ENCODE measurements at places on chromosomes 5 and 9.
A peak's percentile ranks its signal among the peaks of the same experiment; 100 is the strongest.

DNA sequence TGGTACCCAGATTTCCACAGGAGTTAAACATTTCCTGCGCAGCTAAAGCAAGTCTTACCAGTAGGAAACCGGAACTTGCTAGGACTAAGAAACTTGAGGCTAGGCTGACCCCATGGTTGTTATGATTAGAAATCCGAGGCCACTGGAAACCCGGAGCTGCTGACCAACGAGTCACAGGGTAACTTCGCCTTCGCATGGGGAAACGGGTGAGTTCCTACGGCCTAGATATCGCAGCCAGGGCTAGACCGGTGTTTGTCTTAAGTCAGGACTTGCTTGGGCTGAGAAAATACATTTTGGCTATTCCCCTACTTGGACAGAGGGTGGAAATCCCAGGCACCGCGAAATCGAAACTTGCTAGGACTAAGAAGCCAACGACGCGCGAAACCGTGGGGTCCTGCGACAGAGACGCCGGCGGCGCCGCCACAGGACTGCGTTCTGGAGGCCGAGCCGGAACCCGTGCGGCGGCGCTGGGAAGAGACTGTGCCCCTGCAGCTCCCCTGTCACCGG lies 1.6 kb upstream of the ANXA2R start:
- DNase-seq: no peak

DNA sequence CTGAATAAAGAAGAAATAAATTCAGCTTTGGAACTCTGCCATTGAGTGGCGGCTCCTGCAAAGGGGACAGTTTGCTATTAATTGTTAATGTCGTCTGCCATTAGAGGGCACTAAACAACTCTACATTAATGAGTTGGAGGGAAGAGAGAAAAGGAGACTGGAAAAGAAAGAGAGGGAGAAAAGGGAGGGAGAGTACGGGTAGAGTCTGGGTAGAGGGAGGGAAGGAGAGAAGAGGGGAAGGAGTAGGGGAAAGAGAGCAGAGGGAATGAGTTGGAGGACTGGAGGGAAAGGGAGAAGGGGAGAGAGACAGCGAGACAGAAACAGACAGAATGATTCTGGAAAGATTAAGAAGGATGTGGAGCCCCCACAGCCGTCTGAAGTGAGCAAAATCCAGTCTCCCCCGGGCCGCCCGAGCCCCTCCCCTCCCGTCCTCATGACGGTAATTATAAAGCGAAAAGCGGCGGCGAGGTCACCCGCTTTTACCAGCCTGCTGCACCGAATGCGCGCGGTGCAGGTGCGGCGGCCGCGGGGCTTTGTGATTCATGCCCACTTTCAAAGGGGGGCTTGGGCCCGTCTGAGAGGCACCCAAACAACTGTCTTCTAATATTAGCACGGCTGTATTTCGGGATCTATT lies 1.9 kb upstream of the FST start:
- peak; percentile 22 for DNase-seq

- DNase-seq: no peak
Measured at GRCh38 chr5:179300581-179301180, 44.6 kb downstream of the ADAMTS2 start.

DNA sequence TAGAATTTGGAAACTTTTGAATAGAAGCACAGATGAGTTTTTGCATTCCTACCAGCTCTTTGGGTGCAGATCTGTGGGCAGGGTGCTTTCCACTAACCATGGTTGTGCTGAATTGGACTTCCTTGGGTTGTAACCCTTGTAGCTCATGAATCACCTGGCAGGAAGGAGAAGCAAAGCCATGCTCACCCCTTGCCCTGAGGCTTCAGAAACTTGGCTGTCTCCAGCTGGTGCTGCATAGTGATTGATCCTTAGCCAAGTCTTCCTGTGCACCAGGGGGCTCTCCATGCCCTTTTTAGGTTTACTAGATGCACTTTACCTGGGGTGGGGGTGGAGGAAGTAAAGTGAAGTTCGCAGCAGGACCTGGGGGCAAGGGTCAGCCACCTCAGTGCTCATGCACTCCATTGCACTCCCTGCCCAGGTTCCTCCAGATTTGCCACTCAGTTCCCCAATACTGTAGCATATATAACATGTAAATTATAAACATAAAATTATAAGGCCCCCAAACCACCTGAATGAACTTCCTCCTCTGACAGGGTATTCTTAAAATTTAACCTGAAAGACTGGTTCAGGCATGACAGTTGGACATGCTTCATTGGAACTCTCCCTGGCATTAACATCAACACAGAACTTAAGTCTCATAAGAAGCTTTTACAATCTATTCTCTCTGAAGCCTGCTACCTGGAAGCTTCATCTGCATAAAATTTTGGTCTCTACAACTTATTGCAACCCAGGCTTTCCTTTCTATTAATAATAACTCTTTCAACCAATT lies 25.8 kb upstream of the IFNA14 start:
- DNase-seq: peak; percentile 96

DNA sequence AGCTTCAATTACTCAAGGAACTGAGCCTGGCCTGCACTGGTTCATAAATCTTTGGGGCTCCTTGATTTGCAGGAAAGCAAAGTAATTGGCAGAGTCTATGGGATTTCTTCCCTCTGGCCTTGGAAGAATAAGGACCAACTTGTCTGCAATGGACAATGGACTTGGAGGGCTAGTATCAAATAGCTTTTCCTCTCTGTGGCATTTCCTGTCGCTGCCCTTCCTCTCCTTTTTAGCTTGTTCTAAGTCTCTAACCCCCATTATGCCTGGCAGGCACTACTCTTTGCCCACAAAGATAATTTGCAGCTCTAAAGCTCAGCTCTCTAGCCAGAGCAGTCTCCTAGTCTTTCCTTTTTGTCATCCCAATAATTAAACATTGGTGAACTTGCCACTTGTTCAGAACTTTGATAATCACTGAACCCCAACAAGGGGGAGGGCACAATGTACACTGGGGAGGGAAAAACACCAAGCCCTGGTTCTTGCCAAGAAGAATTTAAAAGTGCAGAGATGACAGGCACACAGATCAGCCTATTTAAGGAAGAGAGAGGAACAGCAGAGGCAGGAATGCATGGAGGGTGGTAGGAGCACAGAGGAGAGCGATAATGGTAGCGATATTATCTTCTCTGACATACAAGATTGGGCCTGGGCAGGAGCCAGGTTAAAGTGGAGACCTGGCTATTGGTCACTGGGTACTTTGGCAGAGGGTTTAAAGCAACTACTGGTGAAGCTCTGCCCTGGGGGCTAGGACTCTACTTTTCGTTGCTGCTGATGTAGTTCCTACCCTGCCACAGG lies 38.5 kb downstream of the FAM219A start:
- DNase-seq: no peak

GRCh38 chr9:94449486-94449885 lies 105.4 kb upstream of the PCAT7 start:
- no peak for DNase-seq

DNA sequence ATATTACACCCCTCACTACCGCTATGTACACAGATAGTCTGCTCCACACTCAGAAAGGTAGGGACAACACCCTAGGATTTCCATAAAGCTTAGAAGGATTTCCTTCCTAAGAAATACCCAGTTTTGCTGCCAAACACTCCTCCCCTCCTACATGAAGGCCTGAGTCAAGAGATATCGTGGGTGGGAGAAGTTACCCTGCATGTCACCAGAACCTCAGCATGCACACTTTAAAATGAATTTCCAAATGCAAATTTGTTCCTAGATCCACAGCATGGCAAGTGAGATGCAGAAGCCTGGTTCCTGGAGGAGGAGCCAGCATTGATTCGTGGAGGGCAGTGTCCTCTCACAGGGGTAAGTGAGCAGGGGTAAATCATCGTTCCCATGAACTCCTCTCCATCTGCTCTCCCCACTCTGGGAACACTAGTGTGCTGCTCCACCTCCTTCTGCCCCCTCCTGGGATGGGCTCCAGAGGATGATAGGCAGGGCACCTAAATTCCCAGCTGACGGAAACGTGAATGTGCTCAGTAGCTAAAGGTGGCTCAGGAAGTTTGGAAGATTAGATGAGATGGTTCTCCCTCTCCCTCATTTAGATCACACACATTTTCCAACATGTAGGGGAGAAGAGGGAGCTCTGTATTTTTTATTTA lies 76.7 kb downstream of the PDE4D start:
- DNase-seq: no peak

GRCh38 chr5:61614606-61615005 lies 282.5 kb downstream of the ZSWIM6 start:
- no peak for DNase-seq

GRCh38 chr5:39714036-39714698 lies 289.4 kb upstream of the DAB2 start:
- DNase-seq: no peak

- DNase-seq: no peak
Measured at GRCh38 chr5:171344936-171345608, 36.0 kb downstream of the TLX3 start.

DNA sequence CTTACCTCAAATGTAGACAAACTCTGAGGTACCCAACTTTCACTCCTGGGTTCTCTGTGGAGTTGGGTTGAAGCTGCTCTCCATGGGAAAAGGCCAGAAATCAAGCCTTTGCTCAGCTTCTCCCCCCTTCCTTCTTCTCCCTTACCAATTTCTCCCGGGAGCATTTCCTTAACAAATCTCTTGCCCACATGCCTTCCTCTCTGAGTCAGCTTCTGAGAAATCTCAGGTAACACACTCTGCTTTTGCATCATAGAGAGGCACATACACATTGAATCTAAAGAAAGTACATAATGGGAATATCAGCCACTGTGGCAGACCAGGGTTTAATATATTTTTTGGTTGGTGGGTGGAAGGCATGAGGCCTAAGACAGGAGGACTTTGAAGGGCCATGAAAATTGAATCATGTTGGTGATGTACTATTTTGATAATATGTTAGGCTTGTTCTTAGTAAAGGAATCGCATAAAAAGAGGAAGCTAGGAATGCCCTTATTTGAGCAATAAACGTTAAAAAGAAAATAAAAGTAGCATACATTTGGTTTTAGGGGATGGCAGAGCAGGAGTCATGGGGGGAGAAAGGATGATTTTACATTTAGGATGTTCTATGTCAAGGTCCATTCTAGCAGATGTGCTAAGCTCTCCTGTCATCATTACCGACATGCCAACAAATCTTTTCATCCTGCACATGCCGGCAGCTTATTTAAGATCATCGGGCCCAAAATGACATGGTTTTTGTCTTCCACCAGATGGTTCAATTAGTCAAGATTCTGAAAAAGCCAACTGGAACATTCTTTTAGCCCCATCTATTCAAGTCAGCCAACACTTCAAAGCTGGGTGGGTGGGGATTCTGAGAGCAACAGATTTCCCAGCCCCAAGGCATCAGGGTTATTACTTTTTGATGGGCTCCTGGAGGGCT lies 199.5 kb upstream of the CLINT1 start:
- no peak for DNase-seq
